ENCODE measurements at places on chromosomes 7 and 10. TPM values are rescaled to one million over a fixed set of nuclear protein-coding genes. Genes with fewer than 3 reads are reported as not detected.

The CFTR gene
- total RNA-seq = not detected

DNA sequence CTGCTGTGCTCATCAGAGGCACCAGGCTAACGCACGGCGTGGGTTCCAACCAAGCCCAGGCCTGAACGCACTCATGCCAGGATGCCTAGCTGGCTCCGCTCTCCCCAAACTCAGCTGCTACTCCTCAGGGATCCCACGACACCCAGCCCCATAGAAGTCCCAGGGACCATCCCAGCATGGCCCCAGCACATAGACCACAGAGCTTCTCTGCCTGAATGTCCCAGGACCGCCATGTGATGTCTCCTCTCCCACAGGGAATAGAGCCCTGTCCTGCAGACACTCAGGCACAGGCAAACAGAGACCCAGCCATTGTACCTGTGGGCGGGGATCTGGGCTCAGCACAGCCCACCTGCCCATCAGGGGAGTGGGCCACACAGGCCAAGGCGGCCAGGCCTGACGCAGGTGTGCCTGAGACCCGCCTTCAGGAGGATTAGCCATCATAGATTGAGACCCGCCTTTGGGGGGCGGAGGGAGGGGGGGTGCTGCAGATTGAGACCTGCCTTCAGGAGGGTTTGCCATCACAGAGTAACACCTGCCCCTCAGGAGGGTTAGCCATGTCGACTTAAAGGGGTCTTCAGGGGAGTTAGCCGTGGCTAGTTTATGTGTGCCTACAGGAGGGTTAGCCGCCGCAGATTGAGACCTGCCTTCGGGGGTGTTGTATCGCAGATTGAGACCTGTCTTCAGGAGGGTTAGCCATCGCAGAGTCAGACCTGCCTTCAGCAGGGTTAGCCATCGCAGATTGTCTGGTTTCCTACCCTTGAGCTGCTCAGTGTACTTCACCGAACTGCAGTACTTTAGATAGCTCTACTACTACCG lies 29.0 kb downstream of the RASGEF1A start:
- no peak for DNase-seq

The WNT8B gene
- total RNA-seq = 0.40 TPM

DNA sequence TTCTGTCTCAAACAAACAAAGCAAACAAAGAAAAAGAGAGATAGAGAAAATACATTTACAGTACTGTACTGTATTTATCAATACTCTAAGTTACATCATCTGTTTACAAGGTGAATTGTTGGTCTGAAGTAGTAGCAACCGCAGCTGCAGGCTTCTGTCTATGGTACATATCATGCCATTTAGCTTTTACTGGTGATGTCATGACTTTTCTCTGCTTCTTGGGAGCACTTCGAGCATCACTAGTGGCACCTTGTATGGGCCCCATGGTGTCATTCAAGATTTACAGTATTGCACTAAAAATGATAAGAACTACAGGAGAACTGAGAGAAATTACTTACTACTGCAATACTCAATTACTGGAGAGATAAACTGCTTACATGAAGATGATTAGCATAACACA lies 826.9 kb downstream of the CNTNAP2 start:
- no peak for DNase-seq

DNA sequence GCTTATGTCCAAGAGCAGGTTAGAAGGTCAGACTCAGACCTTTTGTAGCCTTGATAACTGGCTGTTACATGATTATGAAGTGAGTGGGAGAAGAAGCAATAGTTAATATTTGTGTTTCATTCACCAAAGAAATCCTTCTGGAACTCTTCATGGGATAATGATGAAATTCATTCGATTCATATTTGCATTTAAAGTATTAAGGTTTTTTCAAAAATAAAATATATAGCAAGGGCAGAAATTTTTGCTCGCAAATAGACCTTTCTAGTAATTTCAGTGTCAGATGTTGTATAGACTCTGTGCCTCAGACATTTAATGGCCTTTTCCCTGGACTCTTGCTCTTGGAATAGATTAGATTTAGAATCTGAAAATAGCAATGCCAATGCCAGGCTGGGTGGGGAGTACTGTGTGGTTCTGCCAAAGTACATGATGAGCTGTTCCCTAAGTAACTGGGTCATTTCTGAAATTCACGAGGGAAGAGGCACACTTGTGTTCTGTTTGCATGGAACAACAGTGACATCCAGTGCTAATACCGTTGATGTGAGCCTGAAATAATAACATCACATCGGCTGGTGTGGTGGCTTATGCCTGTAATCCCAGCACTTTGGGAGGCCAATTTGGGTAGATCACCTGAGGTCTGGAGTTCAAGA lies 119.2 kb downstream of the MBL2 start:
- no peak for DNase-seq

DNA sequence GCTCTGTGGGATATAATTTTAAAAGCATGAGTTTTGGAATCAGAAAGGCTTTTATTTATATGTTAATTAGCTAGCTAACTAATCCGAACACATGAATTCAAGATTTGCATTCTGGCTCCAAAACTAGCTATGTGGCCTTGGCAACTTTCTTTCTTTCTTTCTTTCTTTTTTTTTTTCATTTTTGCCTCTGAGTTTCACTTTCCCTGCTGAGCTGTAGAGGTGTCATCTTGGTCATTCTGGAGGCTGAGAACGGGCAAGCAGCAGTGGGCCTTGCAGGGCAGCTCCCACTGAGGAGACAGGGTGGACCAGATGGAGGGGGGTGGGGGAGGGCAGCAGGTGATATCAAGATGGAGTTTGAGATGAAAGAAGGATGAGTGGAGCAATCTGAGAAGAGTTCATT lies 24.8 kb upstream of the SFMBT2 start:
- no peak for DNase-seq

GRCh38 chr7:18471476-18472160 lies 23.9 kb upstream of the HDAC9 start:
- no peak for DNase-seq

- DNase-seq = peak; percentile 78
Measured at GRCh38 chr10:27240212-27241009, at the start of gene ACBD5. Gene ACBD5, minus strand, starts transcription at chr10:27240797. Its CDS starts 109 bp downstream, at chr10:27240688.

- DNase-seq = no peak
Measured at GRCh38 chr10:3229815-3230214, 57.2 kb upstream of the PITRM1 start.

DNA sequence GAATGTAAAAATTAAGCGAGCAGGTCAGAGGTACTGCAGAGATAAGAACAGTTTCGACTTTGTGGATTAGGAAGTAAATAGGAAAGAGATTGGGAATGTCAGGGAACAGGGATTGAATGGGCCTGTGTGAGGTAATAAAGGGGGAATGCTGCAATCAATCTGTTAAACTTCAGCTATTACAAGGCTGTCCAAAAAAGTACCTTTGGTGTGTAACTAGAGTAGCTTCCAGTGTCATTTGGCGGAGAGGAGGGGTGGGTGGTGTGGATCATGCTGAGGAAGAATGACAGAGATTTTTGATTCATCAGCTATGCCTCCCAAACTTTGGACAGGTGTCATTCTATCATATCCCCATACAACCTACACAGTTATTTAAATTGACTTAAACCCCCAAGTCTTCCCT lies 128.2 kb upstream of the RHEB start:
- DNase-seq = no peak

GRCh38 chr7:106029941-106030340 lies 66.9 kb downstream of the CDHR3 start:
- DNase-seq = no peak

DNA sequence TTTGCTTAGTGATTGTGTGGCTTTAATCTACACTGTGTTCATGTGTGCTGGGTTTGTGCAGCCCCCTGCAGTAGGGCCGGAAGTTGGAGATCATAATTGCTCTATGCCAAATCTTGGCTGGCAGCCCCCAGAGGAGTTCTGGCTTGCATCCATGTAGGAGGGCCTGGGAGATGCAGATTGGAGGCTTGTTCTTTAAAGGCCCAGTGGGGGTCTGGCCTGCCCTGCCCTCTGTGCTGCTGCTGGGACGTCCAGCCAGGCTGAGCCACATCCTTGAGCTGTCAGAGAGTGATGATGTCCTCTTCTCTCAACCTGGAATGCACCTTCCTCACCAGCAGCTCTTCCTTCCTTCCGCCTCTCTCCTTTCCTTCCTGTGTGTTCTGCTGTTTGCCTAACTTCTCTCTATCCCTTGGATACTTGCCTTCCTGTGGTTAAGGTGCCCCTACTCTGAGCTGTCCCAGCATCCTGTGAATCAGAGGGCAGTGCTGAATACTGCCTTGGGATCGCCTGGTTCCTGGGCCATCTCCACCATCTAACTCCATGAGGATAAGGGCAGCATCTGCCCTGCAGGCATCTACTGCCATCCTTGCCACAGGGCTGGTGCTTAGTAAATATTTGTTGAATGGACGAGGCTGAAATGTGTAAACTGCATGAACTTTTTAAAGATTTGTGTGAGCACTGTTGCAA lies 30.2 kb downstream of the DOCK1 start:
- DNase-seq = no peak

DNA sequence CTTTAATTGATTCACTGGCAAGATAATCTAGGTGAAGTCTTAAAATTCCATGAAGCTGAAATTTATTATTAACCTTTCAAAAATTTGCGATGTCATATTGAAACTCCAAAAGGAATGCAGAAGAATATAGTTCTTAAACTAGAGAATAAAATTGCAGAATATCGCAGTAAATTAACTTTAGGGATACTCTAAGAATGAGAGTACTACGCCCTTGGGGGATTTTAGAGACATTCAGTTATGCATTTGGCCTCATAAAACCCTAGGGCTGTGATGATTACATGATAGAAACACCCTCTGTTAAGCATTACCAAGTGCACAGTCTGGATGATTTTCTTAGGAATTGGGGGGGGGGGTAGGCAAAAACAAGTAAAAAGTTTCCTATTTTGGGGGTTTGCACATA lies 3.7 kb downstream of the WNT2 start:
- DNase-seq = no peak

The OR13A1 gene
- 0.10 TPM for total RNA-seq

DNA sequence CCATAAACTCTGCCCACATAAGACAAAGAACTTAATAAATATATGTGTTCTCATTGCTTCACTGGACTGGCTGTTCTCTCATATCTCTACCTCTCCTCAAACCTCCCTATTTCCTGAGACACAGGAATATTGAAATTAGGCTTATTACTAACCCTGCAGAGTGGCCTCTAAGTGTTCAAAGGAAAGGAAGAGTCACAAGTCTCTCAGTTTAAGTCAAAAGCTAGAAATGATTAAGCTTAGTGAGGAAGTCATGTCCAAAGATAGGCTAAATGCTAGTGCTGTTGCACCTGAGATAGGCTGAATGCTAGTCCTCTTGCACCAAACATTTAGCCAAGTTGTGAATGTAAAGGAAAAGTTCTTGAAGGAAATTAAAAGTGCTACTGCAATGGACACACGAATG lies 41.1 kb downstream of the GNAI1 start:
- no peak for DNase-seq

The VAX1 gene
- not detected for total RNA-seq

The NUTM2B gene
- total RNA-seq = 0.97 TPM

DNA sequence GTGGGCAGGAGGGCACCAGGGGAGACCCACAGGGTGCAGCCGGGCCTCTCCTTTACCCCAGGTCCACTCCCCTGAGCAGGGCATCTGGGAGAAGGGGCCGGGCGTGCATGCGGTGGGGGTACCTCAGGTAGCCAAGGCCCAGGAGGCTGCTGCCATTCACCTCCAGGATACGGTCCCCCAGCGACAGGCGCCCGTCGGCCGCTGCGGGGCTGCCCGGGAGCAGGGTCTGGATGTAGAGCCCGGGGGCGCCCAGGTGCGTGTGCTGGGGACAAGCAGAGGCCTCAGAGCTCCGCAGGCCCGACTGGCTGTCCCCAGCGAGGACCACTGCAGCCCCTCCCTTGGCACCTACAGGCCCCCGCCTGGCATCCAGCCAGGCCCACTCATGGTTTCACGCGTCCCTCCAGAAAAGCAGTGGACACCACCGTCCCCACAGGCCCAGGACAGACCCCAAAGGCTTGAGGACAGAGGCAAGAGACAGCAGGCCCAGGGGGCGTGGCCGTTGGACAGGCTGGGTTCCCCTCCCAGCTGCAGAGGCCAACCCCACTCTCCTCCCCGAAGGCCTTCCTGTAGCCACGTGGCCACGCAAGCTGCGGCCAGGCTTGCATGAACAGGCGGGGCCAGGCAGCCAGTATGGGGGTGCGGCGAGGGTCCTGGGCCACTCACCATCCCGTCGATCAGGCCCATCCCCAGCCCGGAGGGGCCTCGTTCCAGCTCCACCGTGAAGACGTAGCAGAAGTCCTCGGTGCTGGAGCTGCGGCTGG lies 24.3 kb downstream of the AP5Z1 start:
- DNase-seq = no peak

GRCh38 chr7:25617214-25617613 lies 388.9 kb upstream of the NPVF start:
- no peak for DNase-seq

GRCh38 chr10:86316274-86316835 lies 50.2 kb downstream of the GRID1 start:
- no peak for DNase-seq

GRCh38 chr10:34908481-34908880 lies 93.4 kb upstream of the PARD3 start:
- DNase-seq = no peak

The ACHE gene
- not detected for total RNA-seq

GRCh38 chr7:133320891-133321290 lies 68.0 kb downstream of the EXOC4 start:
- DNase-seq = no peak

The CNPY1 gene
- total RNA-seq = not detected

DNA sequence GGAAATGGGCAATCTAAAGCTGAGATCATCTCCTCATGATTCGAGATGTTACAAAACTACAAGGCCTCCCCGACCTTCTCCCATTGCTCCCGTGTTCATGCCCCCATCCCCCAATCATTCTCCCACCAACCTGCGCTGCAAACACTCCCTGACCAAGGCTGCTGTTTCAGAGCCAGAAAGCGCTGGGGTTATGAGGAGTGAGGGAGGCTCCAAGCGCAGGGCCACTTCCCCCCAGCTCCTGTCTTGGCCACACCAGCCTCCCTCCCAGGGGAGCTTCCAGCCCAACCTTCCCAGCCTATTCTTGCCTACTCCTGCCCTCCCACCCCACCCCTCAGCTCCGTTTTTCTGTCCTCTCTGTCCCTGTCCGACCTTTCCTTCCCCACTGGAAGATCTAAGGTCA lies 14.7 kb upstream of the NODAL start:
- DNase-seq = no peak

The CYP2C8 gene
- not detected for total RNA-seq

GRCh38 chr10:50231515-50232260 lies 19.6 kb downstream of the ASAH2 start:
- no peak for DNase-seq

The GIMAP8 gene
- total RNA-seq = 35.9 TPM

- DNase-seq = peak; percentile 8
Measured at GRCh38 chr10:105063796-105064195, 422.7 kb downstream of the SORCS3 start.

The SRRM3 gene
- not detected for total RNA-seq

DNA sequence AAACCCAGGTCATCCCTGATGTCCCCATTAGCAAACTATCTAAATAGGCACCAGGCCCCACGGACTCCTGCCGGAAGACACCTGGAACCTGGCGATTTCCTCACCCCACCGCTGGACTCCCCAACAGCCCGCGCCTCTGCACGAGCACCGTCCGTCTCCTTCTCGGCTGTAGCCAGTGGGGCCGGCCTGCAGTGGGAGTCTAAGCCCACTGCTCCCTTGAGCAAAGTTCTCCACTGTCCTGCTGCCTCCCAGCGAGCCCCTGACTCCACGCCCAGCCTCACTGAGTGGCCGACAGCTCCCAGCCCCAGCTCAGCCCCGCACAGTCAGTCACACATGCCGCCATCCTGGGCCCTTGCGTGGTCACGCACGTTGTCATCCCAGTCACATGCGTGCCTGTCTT lies 211.3 kb upstream of the PPP2R2D start:
- no peak for DNase-seq

The VDAC2 gene
- 122 TPM for total RNA-seq

GRCh38 chr10:78451592-78451991 lies 417.9 kb downstream of the RPS24 start:
- DNase-seq = no peak

The SFMBT2 gene
- total RNA-seq = 31.9 TPM
